ENCODE measurements at places on chromosomes 16 and 17.

GRCh38 chr17:78993241-78993956 is 13.7 kb upstream of the LGALS3BP start:
- peak; percentile 16 for DNase-seq

- DNase-seq, result no peak
Observed at GRCh38 chr16:82819286-82819685, 192.5 kb downstream of the CDH13 start.

DNA sequence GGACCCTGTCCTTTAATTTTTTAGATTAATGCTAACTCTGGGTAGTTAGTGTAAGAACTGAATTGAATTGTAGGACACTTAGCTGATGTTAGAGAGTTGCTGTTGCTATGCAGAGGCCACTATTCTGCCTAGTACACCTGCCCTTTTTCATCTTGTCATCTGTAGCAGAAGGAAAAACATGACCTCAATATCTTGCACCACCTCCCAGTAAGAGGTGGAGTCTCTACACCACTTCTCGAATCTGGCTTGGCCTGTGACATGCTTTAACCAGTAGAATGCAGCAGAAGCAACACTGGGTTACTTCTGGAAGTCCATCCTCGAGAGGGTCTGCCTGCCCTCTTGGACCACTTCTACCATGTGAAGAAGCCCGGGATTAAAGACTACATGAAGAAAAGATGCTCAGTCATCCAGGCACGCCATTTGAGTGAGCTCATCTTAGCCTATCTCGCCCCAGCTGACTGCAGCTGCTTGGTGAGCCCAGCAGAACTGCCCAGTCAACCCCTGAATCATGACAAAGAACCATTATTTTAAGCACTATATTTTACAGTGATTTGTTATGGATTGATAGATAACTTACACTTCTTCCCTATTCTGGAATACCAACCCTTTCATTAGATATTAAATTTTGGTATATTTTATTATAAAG is 153.5 kb downstream of the MYO1D start:
- no peak for DNase-seq

DNA sequence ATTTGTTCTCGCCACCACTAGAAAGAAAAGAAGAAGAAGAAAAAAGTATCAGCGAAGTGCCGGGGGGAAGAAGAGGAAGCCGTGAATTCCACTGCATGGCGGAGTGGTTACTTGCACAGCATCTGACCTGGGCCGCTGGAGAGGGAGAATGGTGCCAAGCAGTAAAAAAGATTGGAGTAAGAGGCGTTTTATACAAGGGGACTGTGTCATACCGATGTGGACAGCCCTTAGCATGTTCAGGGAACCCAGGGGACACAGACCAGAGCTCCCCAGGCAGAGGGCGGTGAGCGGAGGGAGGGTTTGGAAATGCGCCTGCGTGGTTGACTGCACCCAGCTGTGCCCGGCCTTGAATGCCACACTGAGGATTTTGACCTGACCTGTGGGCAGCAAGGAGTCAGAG is 52.8 kb downstream of the PLXDC1 start:
- DNase-seq, result no peak

GRCh38 chr17:38577244-38577643 is 28.5 kb downstream of the SRCIN1 start:
- DNase-seq, result no peak

GRCh38 chr17:68579194-68579927 is 21.8 kb downstream of the FAM20A start:
- no peak for DNase-seq

DNA sequence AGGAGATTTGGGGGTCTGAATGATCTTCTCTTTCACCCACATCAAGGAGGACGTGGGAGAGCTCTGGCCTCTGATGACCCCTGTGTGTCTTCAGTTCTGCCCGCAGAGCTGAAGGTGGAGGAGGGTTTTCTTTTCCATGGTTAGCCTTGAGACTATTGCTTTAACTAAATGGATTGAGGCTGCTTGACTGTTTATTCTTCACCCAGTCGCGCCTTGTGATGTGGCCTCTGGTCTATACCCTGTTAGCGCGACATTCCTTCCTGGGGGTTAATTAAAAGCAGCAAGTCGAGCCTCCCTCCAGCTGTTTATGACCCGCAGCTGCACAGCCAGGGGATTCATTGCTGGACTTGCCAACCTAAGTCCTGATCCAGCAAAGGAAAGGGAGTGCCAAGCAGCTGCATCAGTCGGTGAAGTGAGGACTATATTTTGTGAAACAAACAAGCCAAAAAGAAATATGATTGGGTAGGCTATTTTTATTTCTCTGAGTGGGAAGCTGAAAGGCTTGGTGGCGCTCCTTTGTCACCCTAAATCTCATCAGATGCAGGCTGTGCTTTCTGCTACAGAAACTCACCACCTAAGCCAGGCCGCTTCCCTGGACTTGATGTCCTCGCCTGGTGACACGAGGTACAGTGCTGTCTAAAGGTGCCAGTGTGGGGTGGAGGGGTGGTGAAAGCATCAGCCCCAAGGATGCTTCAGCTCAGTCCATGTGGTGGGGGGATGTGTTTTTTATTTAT is 11.0 kb upstream of the SEC14L1 start:
- peak; percentile 69 for DNase-seq

- DNase-seq, result peak; percentile 35
Observed at GRCh38 chr17:75404731-75405364, 630 bp downstream of the GRB2 start.

DNA sequence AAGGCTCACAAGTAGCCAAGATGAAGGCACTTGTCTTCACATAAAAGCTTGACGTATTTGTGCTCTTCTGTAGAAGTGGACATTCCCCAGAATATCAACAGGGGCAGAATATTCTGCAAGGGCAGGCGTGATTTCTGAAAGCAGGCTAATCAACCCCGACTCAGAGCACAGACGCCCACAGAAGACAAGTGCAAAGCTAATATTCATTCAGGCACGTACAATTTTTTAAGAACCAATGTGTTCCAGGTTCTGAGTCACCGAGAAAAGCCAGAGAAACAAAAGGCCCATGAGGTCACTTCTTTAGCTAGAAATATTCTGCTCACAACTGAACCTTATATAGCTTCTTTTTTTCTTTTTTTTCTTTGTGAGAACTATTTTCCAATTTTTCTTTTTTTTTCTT is 121.6 kb downstream of the DNAH9 start:
- no peak for DNase-seq

GRCh38 chr16:17323171-17323570 is 147.6 kb downstream of the XYLT1 start:
- DNase-seq, result no peak

- no peak for DNase-seq
Observed at GRCh38 chr17:1112875-1113274, 66.9 kb downstream of the ABR start.

- no peak for DNase-seq
Observed at GRCh38 chr17:1471911-1472821, 16.1 kb upstream of the CRK start.

DNA sequence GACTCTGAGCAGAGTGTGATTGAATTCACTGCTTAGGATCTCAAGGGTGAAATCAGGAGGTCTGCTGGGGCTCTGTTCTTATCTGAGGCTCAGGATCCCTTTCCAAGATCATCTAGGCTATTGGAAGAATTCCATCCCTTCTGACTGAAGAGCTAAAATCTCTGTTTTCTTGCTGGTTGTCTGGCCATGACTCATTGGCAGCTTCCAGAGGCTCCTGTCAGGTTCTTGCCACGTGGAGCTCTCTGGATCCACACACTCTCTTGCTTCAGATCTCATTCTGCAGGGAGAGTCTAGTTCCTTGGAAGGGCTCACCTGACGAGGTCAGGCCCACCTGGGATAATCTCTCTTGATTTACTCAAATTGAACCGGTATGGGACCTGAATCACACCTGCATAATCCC is 930.7 kb downstream of the CDH8 start:
- DNase-seq, result no peak

DNA sequence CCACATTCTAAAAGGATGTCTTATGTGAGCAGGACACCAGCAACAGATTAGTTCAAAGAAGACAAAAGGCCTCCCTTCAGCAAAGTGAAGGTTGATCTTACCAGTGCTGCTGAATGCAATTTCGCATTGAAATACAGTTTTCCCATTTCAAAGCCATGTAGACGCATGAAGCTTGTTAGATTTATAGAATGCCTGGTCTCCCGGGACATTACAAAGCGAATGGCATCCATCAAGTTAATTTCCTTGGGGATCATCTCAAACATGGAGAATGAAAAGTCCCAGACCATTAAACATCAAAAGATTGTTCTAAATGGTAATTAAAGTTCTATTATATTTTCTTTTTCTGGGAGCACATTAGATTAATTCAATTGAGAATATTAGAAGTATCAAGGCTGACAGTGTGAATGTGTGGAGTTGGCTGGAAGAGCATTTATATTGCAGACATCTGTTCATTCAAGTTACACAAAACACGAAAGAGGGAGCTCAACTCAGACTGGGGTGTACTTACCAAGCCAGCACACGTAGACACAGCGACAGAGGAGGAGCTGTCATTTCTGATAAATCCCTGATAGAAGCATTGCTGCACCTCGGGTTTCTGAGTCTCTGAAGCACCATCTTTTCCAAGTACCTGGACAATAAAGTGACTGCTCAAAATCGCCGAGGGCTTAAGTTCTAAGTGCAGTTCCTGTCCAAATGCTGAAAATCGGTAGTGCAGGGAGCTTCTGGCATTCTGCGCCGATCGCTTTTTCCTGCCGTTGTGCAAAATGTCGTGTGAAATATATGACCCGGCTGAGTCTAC is 3.8 kb downstream of the ADAMTS18 start:
- no peak for DNase-seq

- no peak for DNase-seq
Observed at GRCh38 chr16:81461766-81462165, 17.2 kb downstream of the CMIP start.

DNA sequence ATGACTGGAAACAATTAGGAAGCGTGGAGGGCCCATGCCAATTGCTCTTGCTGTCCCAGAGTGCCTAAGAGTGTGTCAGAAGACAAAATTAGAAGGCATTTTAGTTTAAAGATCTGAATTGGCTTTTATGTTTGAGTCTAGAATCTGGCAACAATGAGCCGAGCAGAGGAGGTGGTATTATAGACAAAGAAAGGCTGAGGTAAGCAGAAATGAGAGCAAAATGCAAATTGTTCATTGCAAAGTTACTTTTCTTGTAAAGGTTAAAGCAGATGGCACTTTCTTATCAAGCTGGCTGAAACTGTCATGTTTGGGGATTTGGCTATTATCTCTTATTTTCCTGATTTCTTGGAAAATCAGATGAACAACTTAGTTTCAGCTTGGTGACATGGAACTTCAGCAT is 3.3 kb downstream of the MYL4 start:
- no peak for DNase-seq

- no peak for DNase-seq
Observed at GRCh38 chr17:51029568-51030463, 90.9 kb downstream of the SPAG9 start.

DNA sequence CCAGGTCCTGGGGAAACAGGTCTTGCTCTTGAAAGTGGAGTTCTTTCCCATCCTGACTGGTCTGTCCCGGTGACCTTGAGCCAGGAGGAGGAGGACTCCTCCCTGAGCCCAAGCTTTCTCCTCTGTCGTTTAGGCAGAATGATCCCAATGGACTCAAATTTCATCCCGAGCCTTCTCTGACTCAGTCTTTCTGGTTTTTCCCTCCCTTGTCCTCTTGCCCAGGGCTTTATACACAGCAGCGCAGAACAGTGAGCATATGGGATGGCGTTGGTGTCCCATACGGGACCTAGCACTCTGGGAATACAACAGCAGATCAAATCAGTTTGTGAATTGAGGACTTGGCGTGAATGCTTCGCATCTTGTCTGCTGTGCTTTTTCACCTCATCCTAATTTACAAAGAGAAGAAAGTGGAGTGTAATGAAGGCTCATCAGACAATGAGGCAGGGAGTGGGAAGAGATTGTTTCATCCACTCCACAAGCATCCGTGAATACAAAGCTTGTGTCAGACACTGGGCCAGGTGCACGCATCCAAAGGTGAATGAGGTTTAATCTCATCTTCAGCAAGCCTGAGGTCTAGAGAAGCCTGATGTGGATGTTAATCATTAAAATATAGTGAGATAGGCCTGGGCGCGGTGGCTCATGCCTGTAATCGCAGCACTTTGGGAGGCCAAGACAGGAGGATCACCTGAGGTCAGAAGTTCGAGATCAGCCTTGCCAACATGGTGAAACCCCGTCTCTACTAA is 1.1 kb upstream of the XYLT1 start:
- DNase-seq, result peak; percentile 80

DNA sequence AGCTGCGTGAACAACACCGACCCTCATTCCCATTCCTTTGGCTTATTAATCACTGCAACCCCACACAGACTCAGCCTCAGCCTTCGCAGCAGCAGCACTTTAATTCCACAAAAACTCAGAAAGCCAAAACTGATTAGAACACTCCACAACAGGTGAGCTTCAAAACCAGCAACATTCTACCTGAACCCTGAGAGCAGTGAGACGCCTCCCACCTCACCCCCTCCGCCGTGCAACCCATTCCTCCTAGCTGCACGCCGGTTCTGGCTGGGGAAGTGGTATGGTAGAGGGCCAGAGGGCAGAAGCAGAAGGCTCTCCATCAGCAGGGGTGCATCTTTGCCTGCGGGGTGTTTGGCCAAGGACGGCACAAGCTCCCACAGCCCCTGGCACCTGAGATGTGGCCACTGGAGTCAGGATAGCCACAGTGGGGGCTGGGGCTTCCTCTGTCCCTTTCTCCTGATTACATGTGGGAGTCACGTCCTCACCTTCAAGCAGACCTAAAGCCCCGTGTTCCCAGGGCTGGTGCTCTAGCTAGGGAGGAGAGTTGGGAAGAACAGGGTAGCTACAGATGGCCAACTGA is 1.6 kb downstream of the BORCS6 start:
- no peak for DNase-seq

DNA sequence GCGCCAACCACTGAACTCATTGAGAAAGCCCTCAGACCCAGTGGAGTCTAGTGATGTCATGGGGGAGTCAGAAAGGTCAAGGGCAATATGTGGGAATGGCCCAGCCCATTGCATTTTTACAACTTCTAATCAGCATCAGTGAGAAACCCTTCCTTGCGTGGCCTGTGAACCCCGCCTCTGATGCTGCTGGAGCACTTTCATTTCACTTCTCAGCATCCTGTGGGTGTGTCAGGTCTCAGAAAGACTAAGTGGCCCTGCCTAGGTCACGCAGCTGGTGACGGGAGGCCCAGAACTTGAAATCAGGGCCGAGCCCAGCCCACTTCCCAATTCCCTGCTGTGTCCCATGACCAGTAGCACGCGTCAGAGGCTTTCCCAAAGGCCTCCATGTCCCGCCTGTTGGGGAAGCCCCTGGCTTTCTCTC is 6.1 kb downstream of the DNAI2 start:
- DNase-seq, result no peak

GRCh38 chr16:75139498-75139897 is 8.8 kb upstream of the ZFP1 start:
- no peak for DNase-seq
